ENCODE measurements at places on chromosomes 7 and 10. TPM values are rescaled to one million over a fixed set of nuclear protein-coding genes. Genes with fewer than 3 reads are reported as not detected.
A peak's percentile ranks its signal among the peaks of the same experiment; 100 is the strongest.

The CTTNBP2 gene
- 4.4 TPM for total RNA-seq

The CFAP58 gene
- 0.63 TPM for total RNA-seq

The GRB10 gene
- total RNA-seq, result 81.2 TPM

The TACC2 gene
- 34.9 TPM for total RNA-seq

The GSTO2 gene
- 17.8 TPM for total RNA-seq

DNA sequence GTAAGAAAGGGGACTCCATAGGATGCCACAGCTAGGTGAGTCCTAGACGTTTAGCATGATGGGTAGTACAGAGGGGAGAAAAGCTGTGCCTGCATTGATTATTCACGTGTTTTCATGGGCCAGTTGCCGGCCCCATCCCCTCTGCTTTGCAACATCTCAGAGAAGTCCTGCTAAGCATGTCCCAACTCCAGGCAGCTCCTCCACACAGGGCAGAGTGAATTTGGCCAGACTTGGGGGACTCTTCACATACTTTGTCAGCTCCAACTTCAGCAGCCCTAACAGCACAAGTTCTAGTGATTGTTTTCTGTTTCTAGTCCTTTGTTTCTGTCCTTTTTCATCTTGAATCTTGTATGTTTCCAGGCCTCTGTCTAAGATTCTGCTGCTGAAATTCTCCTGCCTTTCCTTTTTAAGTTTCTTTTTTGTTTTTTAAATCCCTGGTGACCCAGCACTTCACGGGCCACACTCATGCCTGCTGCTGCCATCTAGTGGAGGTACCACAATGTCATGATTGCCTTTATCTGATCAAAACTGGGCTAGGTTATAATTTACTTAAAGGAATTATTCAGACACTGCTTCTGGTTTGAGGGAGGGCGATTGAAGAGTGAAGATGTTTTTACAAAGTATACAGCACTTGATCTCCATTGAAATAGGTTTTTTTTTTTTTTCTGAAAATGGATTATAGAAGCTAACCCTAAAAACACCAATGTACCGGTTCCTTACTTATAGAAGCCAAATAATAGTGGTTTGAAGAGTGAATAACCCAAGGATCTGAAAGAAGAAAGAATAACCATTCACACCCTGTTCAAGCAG, 276.9 kb downstream of the CSTF2T start:
- H3K27ac ChIP-seq, result no peak overlapping the region
- H3K36me3 ChIP-seq, result no peaks in the 10 kb centered on the region
- H3K4me3 ChIP-seq, result no peak overlapping the region
- no peaks in the 10 kb centered on the region for H3K27me3 ChIP-seq
- DNase-seq, result peak; percentile 81

GRCh38 chr7:16571941-16572340, 45.3 kb downstream of the LRRC72 start:
- no peaks in the 10 kb centered on the region for H3K4me1 ChIP-seq
- no peaks in the 10 kb centered on the region for H3K36me3 ChIP-seq
- no peak overlapping the region for H3K4me3 ChIP-seq
- no peak overlapping the region for H3K27ac ChIP-seq

DNA sequence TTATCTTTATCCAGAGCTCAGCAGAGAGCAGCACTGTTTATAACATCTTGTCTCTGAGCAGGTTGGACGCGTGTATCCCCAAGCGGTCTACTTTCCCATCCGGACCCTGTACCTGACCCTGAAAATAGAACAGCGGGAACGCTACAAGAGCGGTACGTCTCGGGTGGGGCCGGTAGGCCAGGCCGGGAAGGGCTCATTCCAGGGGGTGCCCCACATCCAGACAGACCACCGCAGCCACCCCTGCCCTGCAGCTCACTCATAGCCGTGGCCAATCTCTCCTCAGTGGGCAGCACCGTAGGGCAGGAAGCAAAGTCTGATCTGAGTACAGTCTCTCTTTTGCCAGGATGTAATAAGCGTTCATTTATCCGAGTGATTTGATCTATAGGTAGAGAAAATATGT, 113.7 kb downstream of the TRRAP start:
- DNase-seq, result no peak
- H3K4me1 ChIP-seq, result no peaks in the 10 kb centered on the region
- no peaks in the 10 kb centered on the region for H3K27me3 ChIP-seq
- no peak overlapping the region for H3K4me3 ChIP-seq

GRCh38 chr10:80493522-80494051, 39.5 kb downstream of the TSPAN14 start:
- DNase-seq, result no peak
- no peak overlapping the region for H3K27ac ChIP-seq
- H3K4me1 ChIP-seq, result peaks cover 5% of the 10 kb centered on the region
- H3K36me3 ChIP-seq, result peaks cover 88% of the 10 kb centered on the region

DNA sequence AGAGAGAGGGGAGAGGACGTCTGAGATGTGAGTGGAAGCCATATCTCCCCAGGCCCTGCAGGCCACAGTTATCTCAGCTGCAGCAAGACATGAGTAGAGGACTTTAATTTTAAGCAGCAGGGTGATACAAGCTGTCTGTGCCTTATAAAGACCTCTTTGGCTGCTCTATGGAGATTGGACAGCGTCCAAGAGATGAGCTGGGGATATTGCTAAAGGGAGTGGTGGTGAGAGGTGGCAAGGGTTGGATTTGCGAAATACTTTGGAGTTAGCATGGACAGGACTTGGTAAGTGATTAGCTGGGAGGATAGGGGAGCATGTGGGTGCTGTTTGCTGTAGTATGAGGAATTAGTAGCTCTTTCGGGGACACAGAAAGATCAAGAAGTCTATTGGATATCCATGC, 191.8 kb downstream of the CACNB2 start:
- no peak for DNase-seq
- no peaks in the 10 kb centered on the region for H3K36me3 ChIP-seq
- H3K4me3 ChIP-seq, result no peak overlapping the region
- no peak overlapping the region for H3K27ac ChIP-seq
- H3K4me1 ChIP-seq, result no peaks in the 10 kb centered on the region

GRCh38 chr7:44769376-44769775, 20.7 kb downstream of the ZMIZ2 start:
- no peaks in the 10 kb centered on the region for H3K4me1 ChIP-seq
- no peaks in the 10 kb centered on the region for H3K27me3 ChIP-seq
- no peak overlapping the region for H3K27ac ChIP-seq
- no peak overlapping the region for H3K4me3 ChIP-seq

DNA sequence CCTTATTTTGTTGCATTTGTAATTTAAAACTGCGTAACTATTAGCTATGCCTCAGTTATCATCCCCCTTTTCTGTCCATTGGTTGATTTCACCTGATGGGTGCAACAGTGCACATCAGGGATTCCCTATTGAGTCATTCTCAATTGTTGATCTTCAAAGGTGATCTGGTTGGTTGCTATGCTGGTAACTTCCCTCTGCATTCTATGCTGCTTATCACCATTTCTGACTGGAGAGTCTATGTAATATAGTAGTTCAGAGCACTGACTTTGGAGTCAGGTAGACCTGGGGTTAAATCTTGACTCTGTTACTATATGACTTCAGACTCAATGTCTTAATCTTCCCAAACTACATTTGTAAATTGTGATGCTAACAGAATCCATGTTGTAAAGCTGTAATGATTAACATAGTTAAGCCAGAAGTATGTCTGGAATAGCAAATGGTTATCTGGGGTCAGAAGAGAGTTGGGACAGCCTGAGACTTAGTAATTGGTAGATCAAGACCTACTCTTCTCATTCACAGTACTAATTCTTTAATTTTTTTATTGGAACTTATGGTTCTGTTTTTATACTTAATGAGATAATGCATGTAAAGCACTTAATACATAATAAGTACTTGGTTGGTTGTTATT, 38.1 kb downstream of the EXOC6 start:
- DNase-seq, result no peak
- no peak overlapping the region for H3K27ac ChIP-seq
- H3K4me3 ChIP-seq, result no peak overlapping the region

- no peaks in the 10 kb centered on the region for H3K36me3 ChIP-seq
- no peak overlapping the region for H3K27ac ChIP-seq
- DNase-seq, result no peak
- no peaks in the 10 kb centered on the region for H3K4me1 ChIP-seq
Observed at GRCh38 chr10:79360499-79361342, 13.5 kb downstream of the PPIF start.

GRCh38 chr10:12432402-12433189, 83.2 kb downstream of the CAMK1D start:
- peaks cover 3% of the 10 kb centered on the region for H3K4me1 ChIP-seq
- H3K27me3 ChIP-seq, result no peaks in the 10 kb centered on the region
- H3K36me3 ChIP-seq, result no peaks in the 10 kb centered on the region
- DNase-seq, result no peak

GRCh38 chr10:131205556-131205955, 106.0 kb downstream of the TCERG1L start:
- DNase-seq, result no peak
- no peak overlapping the region for H3K4me3 ChIP-seq
- H3K4me1 ChIP-seq, result no peaks in the 10 kb centered on the region
- H3K27me3 ChIP-seq, result no peaks in the 10 kb centered on the region
- no peak overlapping the region for H3K27ac ChIP-seq

GRCh38 chr7:130990178-130990832, 256.3 kb upstream of the KLF14 start:
- no peak for DNase-seq
- no peaks in the 10 kb centered on the region for H3K36me3 ChIP-seq
- H3K4me1 ChIP-seq, result no peaks in the 10 kb centered on the region
- no peak overlapping the region for H3K4me3 ChIP-seq

GRCh38 chr10:75404815-75405597, 3.4 kb upstream of the ZNF503 start:
- peaks cover 81% of the 10 kb centered on the region for H3K27me3 ChIP-seq
- H3K4me3 ChIP-seq, result peak overlapping the region; percentile 87
- peak overlapping the region; percentile 93 for H3K27ac ChIP-seq

DNA sequence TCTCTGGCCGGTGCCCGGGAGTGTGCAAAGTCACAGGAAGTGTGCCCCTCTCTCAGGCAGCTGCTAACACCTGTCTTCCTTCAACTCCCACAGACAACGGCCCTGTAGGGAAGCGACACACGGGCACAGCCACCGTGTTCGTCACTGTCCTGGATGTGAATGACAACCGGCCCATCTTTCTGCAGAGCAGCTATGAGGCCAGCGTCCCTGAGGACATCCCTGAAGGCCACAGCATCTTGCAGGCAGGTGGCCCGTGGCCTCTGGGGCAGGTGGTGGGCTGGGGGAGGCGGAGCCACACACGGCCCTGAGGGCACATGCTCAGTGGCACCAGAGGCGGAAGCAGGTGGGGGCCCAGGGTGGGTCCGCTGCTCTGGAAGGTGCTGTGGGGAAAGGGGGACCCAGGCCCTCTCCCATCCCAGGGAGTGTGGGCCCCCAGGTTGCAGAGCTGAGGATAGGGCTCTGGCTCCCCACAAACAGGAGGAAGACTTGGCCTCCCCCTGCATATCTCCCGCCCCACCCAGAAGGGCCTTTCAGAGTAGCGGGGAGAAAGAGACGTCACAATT, 6.9 kb downstream of the C10orf105 start:
- no peak overlapping the region for H3K4me3 ChIP-seq
- no peak overlapping the region for H3K27ac ChIP-seq
- no peaks in the 10 kb centered on the region for H3K4me1 ChIP-seq
- DNase-seq, result no peak
- H3K36me3 ChIP-seq, result no peaks in the 10 kb centered on the region

Measured in endodermal cell (in vitro differentiated cells).